ENCODE measurements at places on chromosomes 3 and 15.
A peak's percentile ranks its signal among the peaks of the same experiment; 100 is the strongest.

DNA sequence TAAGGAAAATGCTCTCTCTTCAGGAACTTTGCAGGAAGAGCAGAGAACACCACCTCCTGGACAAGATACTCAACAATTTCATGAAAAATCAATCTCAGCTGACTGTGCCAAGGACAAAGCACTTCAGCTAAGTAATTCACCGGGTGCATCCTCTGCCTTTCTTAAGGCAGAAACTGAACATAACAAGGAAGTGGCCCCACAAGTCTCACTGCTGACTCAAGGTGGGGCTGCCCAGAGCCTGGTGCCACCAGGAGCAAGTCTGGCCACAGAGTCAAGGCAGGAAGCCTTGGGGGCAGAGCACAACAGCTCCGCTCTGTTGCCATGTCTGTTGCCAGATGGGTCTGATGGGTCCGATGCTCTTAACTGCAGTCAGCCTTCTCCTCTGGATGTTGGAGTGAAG is 200.5 kb downstream of the AKAP13 start:
- DNase-seq, result peak; percentile 55

GRCh38 chr15:50257924-50258323 is 7.6 kb downstream of the HDC start:
- no peak for DNase-seq

GRCh38 chr15:96974761-96975160 is 644.3 kb downstream of the NR2F2 start:
- no peak for DNase-seq

DNA sequence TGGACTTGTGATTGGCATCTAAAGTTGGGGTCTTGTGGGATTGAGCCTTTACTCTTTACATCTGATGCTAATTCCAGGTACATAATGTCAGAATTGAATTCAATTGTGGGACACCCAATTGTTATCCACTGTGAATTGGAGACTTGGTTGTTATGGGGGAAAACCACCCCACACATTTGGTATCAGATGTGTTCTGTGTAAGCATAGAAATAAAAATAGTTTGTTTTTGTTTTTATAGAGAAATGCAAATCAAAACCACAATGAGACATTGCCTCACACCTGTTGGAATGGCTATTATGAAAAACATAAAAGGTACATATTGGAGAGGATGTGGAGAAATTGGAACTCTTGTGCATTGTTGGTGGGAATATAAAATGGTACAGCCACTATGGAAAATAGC is 58.5 kb downstream of the CPA3 start:
- DNase-seq, result no peak

DNA sequence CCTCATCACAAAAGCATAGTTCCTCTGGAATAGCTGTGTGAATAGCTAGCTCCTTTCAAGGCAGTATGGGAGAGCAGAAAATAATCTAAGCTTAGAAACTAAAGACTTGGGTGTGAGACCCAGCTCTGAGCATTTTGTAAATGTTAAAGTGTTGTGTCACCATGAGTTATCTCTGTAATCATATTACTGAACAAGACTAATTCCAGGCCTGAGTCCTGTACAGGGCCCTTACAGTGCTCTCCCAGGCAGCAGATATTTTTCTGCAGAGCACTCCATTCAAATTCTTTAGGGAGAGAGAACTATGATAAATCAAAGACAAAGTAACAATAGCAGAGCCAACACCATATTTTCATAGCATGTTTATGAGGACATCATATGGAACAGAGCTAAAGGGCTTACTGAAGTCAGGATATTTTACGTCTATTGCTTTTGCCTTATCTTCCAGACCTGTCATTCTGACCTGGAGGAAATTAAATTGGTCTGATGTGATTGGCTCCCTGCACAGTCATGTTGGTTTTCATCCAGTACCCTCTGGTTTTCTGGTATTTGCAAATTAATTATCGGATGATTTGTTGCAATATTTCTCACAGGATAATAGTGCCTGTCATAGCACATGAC is 172.6 kb upstream of the PPP2R3A start:
- no peak for DNase-seq

GRCh38 chr15:29031502-29032228 is 145.9 kb downstream of the APBA2 start:
- no peak for DNase-seq

GRCh38 chr3:48885753-48886152 is 12.9 kb downstream of the SLC25A20 start:
- no peak for DNase-seq

DNA sequence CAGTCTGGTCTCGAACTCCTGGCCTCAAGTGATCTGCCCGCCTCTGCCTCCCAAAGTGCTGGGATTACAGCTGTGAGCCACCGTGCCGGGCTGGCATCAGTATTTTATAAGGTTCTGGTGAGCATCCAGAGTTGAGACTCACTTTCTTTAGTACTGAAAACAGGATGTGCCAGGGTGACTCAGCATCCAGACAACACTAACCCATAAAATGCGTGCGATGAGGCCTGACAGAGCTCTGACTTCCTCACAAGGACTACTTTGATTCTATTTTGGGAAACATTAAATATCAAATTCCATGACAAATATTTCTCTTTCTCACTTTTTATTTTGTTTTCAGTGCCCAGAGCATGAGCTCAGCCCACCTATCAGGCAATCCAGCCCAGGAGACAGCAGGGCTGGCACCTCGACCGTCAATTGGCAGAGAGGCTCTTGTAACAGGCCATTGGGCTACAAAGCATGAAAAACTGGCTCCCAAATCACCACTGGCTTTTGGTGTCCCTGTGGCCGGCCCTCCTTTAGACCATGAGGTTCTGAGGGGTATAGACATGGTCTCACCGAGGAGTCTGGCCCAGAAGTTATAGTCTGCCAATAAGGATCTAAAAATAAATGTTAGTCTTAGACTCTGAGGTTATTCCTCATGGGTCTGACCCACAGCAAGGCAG is 75.0 kb downstream of the FEM1B start:
- peak; percentile 55 for DNase-seq

DNA sequence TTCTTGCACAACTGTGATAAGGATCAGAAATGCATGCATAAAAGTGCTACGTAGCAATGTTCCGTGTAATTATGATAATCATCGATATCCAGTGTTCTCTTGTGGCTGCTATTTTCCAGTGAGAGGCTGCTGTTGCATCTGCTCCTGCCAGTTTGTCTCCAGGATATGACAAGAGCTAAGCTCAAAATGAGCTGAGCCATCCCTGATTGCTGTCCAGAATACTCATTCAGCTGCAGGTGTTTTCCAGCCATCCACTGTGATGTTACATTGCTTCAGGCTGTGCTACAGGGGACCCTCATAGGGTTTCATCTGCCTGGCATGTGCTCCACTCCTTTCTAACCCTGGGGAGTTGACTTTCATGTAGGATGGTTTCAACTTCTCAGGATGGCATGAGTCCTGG is 976.0 kb downstream of the ROBO1 start:
- no peak for DNase-seq

DNA sequence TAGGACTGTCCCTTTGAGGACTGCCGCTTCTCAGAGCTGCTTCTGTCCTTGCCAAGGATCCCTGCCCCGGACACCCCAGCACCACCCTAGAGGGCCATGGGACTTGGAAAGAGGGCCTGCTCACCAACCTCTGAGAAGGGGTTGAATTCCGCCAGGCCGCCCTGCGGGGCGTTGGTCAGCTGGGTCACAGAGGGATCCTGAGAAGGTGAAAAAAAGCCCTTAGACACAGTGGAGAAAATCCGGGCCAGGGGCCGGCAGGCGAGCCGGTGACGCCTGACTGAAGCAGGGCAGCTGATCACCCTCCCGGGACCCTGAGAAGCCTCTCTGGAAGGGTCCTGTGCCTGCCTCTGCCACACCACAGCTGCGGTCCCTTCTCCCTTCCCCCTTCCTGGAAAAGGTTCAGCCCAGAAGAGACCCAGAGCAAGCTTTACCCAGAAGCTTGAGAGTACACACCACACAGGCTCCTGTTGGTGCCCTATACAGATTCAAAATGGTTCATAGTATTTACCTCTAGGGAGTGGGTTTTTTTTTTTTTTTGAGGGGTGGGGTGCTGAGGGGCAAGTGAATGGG is 11.6 kb upstream of the ULK3 start:
- DNase-seq, result no peak

DNA sequence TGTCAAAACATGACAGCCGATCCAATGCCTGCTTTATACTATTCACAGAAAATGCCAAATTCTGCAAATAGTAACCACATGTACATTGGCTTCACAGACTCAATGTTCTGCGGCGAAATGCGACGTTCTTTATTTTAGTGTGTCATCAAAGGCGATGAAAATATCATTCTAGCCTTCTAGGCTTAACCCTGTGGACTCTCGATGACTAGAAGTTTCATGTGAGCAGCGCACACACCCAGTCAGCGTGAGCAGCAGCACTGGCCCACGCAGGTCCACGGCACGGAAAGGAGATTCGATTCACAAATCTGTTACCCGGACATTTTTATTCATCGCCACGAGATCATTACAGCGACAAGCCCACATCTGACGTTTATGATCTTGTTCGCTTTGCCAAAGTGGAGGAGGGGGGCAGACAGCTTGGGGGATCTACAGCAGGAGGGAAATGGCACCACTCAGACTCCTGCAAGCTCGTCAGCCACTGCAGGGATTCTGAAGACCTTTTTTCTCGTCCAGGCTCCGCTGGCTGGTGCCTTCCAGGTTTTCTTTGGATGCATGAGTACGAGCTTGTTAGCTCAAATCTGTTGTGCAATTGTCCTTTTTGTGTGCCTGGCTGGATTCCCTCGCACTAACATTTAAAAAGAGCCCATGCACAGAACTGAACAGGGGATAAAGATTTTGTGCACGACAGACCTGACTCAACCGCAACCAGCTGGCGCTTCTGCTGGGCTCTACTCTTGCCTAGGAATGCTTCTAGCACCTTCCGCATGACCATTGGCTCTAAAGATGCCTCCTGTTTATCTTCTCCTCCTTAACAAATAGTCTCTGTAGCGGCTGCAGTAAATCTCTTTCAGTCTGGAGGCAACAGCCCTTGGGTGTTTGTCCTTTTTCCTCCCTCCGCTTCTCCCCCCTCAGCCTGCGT is 938.4 kb downstream of the MCTP2 start:
- DNase-seq, result no peak

GRCh38 chr3:15726043-15726442 is 71.7 kb downstream of the ANKRD28 start:
- DNase-seq, result no peak

GRCh38 chr3:190003681-190004123 is 117.0 kb downstream of the P3H2 start:
- no peak for DNase-seq

- no peak for DNase-seq
These were observed 38.5 kb upstream of the FAN1 start for GRCh38 chr15:30865257-30865656.

DNA sequence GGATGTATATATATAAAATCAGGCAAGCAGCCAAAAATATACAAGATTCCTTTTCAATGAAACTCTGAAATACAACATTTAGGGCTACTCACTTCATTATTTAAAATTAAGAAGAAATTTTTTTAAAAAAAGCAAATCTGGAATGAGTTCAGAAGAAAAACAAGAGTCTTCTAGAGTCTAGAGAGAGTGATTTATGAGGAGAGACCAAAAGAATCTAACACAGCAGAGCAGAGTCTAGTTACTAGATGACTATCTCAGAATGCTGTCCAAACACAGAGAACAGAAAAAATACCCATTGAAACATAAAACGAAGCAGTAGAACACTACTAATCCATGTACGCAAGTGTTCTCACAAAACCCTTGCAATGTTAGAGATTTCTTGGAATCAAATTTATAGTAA is 275.2 kb upstream of the CBLB start:
- no peak for DNase-seq

- DNase-seq, result no peak
These were observed 39.3 kb upstream of the PPP4R2 start for GRCh38 chr3:72957297-72957696.

GRCh38 chr3:146091397-146091796 is 69.6 kb downstream of the PLOD2 start:
- DNase-seq, result no peak

DNA sequence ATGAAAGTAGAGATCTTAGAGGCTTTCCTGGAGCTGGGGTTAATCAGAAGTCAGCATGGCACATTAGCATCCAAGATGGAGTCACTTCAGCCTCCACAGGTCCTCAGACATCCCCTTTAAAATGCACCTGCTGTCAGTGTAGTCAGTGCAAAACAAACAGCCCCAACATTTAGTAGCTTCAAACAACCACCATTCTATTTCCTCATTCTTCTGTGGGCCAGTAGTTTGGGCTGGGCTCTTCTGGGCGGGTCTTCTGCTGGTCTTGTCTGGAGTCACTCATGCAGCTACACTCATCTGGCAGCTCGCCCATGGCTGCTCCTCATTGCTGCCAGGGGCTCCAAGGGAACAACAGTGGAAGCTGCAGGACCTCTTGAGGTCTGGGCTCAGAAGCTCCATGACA is 99.9 kb downstream of the TLE3 start:
- DNase-seq, result no peak

GRCh38 chr3:114449271-114450007 is 155.6 kb downstream of the TIGIT start:
- DNase-seq, result no peak

- no peak for DNase-seq
These were observed 61.6 kb downstream of the OTOL1 start for GRCh38 chr3:161558236-161558635.

DNA sequence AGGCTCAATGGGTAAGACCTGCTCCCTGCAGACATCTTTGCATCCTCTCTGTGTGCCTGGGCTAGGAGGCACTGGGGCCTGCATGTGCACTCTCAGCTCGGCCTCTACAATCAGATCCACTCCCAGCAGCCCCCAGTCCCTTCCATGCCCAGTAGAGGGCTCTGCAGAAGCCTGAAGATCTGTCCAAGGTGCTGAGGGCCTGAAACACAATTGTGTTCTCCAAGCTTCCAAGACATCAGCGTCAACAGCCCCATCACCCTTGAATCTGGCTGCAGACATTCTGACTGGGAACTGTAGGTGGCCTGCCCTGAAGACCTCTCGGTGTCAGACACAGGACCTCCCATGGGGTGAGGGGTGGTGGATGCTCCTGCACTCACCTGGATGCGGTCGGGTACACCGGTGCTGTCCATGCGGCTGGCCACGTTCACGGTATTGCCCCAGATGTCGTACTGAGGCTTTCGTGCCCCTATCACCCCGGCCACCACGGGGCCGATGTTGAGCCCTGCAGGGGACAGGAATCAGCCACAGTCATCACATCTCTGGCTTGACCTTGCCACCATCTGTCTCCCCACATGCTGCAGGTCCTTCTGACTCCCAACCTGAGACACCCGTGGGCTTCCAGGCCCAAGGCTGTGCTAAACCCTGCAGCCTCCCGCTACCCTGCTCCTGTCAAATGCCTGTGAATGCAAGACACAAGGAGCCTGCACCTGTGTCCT is 84.7 kb downstream of the SEC22A start:
- DNase-seq, result peak; percentile 22

Data from CD4-positive, alpha-beta T cell (primary cell).